CD8-positive, alpha-beta T cell (primary cell): ENCODE measurements at places on chromosomes 12 and 14. TPM values are rescaled to one million over a fixed set of nuclear protein-coding genes. Genes with fewer than 3 reads are reported as not detected.

SERPINA1 gene
- total RNA-seq = 0.35 TPM

GLS2 gene
- total RNA-seq = 1.7 TPM

ZNF26 gene
- total RNA-seq = 44.8 TPM

OXA1L gene
- 186 TPM for total RNA-seq

OR11H7 gene
- total RNA-seq = not detected

ALDH1L2 gene
- not detected for total RNA-seq

REM2 gene
- total RNA-seq = 5.4 TPM

PLEKHD1 gene
- 0.28 TPM for total RNA-seq

CD69 gene
- total RNA-seq = 504 TPM

PRB2 gene
- not detected for total RNA-seq

CLEC7A gene
- 0.92 TPM for total RNA-seq

TAS2R10 gene
- not detected for total RNA-seq

CATSPERB gene
- 5.0 TPM for total RNA-seq

RNF212B gene
- not detected for total RNA-seq

VEZT gene
- 57.7 TPM for total RNA-seq

CCND2 gene
- total RNA-seq = 155 TPM

COQ5 gene
- total RNA-seq = 9.0 TPM

SLCO1B1 gene
- not detected for total RNA-seq

CBLN3 gene
- total RNA-seq = 1.1 TPM

OR6C2 gene
- not detected for total RNA-seq

LHX5 gene
- not detected for total RNA-seq

HSP90B1 gene
- 179 TPM for total RNA-seq

ANAPC5 gene
- 106 TPM for total RNA-seq

NEUROD4 gene
- total RNA-seq = not detected

BDKRB2 gene
- not detected for total RNA-seq

KCNK10 gene
- not detected for total RNA-seq

DDX11 gene
- total RNA-seq = 55.2 TPM
